ENCODE measurements at places on chromosomes 2 and 18.

GRCh38 chr2:15588329-15588919 is 3.2 kb upstream of the DDX1 start:
- DNase-seq = no peak

GRCh38 chr18:75280427-75281280 is 70.1 kb downstream of the TSHZ1 start:
- no peak for DNase-seq

DNA sequence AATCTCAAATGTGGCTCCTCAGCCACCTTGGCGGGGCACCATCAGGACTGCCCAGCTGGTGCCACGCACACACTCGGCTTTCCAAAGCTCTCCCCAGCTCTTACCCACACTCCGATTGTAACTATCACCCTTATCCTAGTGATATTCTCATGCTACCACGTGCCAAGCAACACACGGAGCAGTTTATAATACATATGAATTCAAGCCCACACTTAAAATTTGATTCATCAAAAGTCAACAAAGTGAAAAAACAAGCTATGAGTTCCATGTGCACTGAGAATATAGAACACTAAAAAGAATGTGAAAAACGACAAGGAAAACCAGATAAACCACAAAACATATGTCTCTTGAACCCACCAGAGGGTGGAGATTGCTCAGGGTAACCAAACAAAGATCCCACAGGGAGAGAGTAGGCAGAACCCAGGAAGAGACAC is 31.6 kb downstream of the LONRF2 start:
- DNase-seq = no peak

DNA sequence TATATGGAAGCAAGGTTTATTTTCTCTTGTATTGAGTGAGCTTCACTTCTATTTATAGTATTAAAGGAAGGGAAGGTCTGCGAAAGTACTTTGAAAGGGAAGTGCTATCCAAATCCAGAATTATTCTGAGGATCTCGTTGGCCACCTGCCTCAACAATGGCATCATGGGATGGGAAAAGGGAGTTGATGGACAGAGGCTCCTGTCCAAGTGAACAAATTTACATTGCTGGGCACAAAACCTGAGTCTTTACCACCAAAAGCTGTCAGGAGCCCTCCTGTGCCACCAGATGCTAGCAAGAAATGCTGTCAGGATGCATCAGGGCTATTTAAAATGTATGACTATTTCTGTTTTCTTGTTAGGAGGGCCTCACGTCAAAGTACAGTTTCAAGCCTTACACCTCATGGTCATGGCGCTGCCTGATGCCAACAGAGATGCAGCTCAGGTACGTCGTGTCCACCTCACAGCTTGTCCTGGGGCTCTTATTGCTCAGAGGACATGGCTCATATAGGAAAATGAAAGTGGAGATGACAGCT is 157.3 kb downstream of the ARHGAP28 start:
- no peak for DNase-seq

- DNase-seq = no peak
Observed at GRCh38 chr2:27148801-27149439, at the start of gene TCF23. Gene TCF23 (plus strand): TSS chr2:27149004. CDS start chr2:27149134, 130 bp downstream.

GRCh38 chr2:56325661-56326345 is 142.0 kb downstream of the CCDC85A start:
- DNase-seq = no peak

DNA sequence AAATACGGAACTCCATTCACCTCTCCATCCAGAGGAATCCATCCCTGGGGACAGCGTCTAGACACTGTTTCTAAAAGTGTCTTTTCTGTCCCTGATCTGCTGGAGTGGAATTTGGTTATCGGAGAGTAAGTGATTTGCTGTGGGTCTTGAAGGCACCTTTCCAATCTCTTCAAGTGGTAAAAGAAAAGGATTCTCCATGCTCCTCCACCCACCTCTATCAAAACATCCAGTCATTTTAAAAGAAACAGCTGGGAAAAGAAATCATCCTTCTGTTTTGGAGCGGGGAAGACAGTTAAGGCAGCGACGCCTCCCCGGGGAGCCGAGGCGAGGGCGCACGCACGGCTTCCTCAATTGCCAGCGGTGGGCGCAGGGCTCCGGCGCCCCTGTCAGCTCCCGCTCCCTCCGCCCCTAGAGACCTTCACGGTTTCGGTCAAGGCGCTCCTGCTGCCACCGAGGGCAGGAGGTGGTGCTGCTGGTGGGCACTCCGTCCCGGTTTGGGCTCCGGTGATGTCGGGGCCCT is 547 bp downstream of the SLC35F5 start:
- peak; percentile 10 for DNase-seq

GRCh38 chr2:171630089-171630770 is 57.0 kb upstream of the DYNC1I2 start:
- DNase-seq = no peak

DNA sequence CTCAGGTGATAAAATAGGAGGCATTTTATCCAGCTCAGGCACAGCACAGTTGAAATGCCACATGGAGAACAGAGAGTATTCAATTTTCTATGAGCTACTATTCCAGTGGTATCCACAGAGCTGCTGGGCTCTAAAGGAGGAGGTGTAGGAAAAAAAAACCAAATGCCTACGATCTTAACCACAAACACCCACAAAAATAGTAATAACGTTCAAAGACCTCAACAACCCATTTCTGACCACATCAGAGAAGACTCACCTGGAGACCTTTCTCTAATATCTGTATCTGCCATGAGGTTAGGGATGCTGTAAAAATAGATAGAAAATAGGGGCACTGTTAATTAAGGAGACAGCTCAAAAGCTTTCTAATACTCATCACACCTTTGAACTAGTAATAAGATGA is 294.6 kb upstream of the PARD3B start:
- no peak for DNase-seq

DNA sequence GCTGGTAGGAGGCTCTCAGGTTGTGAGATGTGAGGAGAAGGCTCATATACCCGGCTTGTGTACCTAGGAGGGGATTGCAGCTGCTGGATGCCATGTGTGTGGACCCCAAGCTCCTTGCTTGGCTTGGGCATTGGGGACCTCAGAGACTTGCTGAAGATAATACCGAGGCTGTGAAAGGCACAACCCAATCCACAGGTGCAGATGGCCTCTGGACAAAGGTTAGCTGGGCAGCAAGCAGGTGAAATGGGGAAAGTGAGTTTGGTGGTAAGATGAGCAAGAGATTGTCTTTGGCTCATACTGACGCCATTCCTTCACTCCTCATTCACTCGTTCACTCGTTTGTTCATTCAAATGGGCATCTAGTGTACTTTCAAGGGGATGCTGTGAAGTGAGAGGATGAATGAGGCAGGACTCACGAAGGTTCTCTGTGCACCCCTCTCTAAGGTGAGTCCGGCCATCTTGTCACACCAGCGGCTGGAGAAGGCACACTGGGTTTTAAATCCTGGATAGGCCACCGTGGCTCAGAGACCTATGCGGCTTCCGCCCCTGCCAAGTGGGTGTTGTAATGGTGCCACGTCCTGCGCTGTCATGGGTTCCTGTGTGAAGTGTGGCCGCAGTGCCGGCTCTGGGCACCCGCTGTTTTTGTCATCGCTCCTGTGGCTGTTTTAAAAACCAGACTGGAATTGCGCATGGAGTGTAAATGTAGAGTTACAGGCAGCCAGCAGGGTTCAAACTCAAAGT is 13.7 kb downstream of the FBLN7 start:
- DNase-seq = no peak

DNA sequence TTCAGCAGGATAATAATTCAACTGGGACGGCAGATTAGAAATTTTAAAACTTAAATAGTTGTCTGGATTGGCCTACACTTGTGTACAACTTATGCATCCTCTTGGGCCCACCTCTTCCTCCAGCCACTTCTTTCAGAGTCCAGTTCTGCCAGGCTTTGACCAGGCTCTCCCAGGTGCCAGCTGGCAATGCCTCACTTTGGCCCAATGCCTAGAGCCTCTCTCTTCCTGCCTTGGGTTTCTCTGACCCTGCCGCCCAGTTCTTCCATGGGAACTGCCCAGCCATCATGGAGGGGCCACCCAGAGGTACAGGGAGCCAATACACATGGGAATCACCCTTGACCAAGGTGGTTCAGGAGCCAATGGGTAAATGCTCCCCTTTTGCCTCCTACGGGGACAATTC is 135.5 kb downstream of the IRS1 start:
- no peak for DNase-seq

GRCh38 chr2:98461498-98462049 is 16.9 kb downstream of the INPP4A start:
- no peak for DNase-seq

DNA sequence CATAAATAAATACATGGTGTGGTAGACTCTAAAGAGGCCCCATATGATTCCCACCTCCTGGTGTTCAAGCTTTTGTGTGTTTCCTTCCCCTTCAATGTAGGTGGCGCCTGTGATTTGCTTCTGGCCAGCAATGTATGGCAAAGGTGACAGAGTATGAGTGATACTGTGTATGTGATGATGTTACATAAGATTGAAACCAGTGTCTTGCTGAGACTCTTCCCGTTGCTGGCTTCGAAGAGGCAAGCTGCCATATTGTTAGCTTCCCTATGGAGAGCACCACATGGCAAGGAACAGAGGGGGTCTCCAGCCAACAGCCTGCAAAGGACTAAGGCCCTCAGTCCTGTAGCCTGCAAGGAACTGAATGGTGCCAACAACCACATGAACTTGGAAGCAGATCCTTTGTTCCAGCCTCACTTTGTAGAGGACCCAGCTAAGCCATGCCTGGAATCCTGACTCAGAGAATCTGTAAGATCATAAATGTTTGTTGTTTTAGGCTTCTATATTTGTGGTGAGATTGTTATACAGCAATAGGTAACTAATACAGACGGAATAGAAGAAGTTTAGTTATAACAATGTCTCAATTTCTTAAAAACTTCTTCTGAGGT is 1.7 kb upstream of the SMAD4 start:
- no peak for DNase-seq

DNA sequence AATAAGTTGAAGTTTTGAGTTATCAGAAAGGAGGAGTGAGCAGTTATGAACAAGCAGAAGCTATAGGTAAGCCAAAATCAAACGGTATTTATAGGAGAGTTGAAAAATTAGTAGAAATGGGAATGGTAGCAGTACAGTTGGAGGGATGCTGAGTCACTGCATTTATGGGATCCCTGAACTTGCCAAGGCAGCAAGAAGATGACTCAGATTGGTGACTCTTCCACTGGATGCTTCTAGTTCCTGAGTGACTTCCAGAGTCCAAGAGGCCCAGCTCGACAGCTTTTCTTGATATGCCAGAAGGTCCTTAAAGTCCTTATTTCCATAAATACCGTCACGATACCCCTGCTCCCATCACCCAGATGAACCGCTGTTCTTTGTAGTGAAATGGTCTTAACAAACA is 31.1 kb upstream of the ACTR3 start:
- DNase-seq = no peak

DNA sequence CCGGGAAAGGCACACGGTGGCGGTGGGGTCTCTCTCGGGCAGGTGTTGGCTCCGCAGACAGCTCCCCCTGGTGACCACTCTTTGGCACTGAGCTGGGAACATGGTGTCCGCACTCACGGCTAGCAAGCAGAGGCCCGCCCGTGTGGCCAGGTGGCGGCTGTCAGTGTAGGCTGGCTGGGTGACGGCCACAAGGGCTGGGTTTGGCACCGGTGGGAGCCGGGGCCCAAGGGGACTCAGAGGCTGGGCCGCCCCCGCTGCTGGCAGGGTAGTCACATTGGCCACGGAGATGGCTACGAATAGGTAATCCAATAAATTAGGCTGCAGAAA is 1071.7 kb downstream of the RPIA start:
- no peak for DNase-seq

- no peak for DNase-seq
Observed at GRCh38 chr18:32372381-32373061, 98.2 kb downstream of the GAREM1 start.

DNA sequence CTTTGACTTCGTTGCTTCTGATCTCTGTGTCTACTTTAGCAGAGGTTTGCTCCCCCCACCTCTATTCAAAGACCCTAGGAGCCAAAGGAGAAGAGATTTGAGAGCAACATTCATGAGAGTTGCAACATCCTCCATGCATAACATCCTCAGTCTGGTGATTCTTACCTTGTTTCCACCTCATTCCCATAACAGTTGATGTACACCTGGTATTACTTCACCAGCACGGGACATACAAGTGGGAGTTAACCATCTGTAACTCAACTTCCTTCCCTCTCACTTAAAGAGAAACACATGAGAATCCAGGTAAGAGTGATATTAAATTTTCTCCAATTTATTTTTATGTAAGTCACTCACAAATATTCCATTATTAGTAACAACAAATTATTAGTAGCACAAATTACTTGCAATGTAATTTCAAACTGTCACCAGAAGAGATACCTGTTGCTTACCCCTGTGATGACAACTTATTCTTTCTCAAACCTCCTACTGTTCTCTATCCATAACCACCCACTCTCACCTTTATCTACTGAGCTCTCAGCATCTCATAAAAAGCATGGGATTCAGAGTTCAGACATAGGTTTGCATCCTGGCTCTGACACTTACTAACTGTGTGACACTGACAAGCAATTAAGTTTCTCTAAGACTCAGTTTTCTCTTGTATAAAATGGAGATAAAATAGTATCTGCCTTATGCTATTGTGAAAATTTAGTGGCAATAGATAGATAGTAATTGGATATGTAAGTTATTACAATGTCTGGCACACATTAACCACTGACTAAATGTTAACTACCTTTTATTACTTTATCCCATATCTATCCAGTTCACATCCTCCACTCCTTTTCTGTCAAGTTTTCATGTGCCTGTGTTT is 184.6 kb upstream of the SRD5A2 start:
- DNase-seq = no peak

- DNase-seq = no peak
Observed at GRCh38 chr2:101566632-101567228, 91.8 kb upstream of the RFX8 start.

DNA sequence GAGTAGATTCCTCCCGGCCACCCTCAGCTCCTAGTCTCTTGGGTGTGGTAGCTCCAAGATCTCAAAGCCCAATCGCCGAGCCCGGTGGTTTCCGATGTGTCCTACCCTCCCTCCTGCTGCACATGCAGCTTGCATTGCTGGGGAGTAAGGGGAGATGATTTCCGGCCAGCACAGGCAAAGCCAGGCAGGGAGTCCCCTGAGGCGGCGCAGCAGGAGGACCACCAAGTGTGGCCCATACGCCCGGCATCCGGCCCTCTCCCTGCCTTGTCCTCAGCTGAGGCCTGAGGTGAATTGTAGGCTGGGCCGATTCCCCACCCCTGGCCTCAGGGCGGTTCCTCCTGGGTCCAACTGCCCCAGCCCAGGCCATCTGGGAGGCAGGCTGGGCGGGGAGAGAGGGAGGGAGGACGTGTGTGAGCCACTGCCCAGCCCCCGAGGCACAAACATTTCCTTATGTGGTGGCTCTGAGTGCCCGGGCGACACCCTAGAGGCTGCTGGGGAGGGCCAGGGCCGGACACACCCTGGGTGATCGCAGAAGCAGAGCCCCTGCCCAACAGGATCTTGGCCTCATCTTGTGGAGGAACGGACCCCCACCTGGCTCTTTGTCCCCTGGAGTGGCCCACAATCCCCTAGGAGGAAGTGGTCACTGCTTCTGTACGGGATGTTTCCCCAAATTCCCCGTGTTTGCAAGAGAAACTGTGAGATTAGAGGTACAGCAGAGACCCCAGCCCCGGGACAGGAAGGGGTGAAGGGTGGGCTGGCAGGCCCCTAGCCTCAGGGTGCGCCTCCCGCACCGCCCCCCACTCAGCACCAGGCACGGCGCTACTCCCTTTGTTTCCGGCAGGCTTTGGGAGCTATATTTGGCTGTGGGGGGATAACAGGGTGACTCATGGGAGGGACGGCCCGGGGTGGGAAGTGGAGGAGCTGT is 41.9 kb upstream of the PTMA start:
- no peak for DNase-seq

GRCh38 chr18:53795610-53796009 is 428.9 kb downstream of the MBD2 start:
- DNase-seq = no peak
